ENCODE measurements at places on chromosomes 7 and 10.

DNA sequence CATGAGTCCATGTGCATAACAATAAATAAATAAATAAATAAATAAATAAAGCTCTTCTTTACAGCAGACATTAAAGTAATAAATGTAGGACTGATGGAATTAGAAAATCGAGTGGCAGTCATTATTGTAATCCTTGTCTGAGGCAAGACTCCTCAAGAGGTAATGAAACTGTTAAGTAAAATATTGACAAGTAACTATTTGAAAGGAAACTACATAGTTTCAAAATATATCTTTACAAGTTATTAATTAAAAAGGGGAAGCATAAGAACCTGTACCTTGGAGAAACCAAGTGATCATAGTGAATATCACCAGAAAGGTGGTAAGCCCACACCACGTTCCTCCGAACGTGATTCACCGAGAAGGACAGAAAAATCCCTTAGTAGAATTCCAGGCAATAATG, 285.6 kb upstream of the SORCS1 start:
- DNase-seq, result no peak
- no peaks in the 10 kb centered on the region for H3K36me3 ChIP-seq
- no peaks in the 10 kb centered on the region for H3K4me1 ChIP-seq
- no peaks in the 10 kb centered on the region for H3K27me3 ChIP-seq
- no peak overlapping the region for H3K4me3 ChIP-seq

GRCh38 chr10:107398115-107398514, 233.6 kb upstream of the SORCS1 start:
- H3K36me3 ChIP-seq, result no peaks in the 10 kb centered on the region
- no peaks in the 10 kb centered on the region for H3K27me3 ChIP-seq
- H3K4me1 ChIP-seq, result no peaks in the 10 kb centered on the region
- DNase-seq, result no peak

DNA sequence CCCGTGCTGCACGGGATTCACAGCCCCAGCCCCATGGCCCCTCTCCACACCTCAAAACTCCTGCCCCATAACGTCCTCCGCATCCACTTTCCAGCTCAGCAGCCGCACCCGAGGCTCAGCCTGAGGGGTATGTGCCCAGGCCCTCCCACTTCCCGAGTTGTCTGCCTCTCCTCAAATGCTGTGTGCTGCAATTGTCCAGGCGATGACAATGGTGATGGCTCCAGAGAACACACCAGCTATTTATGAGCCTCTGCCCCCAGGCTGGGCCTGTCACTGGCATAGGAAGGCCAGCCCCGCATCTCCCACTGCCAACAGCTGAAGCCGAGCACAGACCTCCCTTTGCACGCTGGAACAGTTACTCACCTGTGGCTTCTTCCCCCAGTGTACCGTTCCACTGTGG, 2.4 kb upstream of the LDB3 start:
- H3K36me3 ChIP-seq, result no peaks in the 10 kb centered on the region
- H3K27ac ChIP-seq, result no peak overlapping the region
- no peak overlapping the region for H3K4me3 ChIP-seq
- no peaks in the 10 kb centered on the region for H3K27me3 ChIP-seq
- no peak for DNase-seq

DNA sequence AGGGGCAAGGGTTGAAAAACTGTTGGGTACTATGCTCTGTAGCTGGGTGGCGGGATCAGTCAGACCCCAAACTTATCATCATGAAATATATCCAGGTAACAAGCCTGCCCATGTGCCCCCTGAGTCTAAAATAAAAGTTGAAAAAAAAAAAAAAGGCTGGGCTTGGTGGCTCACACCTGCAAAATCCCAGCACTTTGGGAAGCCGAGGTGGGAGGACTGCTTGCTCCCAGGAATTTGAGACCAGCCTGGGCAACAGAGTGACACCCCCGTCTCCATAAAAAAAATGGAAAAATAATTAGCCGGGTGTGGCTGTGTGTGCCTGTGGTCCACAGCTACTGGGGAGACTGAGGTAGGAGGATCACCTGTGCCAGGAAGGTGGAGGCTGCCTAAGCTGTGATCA, 83.5 kb downstream of the VIPR2 start:
- DNase-seq, result no peak
- H3K27ac ChIP-seq, result no peak overlapping the region
- no peaks in the 10 kb centered on the region for H3K4me1 ChIP-seq
- no peak overlapping the region for H3K4me3 ChIP-seq
- no peaks in the 10 kb centered on the region for H3K36me3 ChIP-seq

DNA sequence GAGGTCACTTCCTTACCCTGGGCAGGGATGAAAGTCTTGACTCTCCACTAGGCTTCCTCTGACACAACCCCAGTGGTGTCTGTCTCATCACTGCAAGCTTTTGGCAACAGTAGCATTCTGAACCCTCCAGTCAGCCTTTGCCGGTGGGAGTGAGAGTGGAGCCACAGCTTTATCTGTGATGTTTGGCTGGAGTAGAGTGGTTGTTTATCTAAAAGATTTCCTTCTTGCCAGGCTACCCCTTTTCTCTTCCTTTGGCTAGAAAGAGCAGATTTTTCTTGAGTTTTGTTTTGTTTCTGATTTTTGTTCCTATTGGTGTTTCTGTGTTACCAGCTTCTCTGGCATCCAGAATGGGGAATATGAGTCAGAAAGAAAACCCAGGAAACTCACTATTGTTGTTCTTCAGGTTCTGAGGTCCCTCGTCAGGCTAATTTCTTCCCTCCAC, 98.9 kb upstream of the KIF5B start:
- H3K4me3 ChIP-seq, result no peak overlapping the region
- H3K27ac ChIP-seq, result no peak overlapping the region
- H3K27me3 ChIP-seq, result no peaks in the 10 kb centered on the region
- DNase-seq, result no peak

DNA sequence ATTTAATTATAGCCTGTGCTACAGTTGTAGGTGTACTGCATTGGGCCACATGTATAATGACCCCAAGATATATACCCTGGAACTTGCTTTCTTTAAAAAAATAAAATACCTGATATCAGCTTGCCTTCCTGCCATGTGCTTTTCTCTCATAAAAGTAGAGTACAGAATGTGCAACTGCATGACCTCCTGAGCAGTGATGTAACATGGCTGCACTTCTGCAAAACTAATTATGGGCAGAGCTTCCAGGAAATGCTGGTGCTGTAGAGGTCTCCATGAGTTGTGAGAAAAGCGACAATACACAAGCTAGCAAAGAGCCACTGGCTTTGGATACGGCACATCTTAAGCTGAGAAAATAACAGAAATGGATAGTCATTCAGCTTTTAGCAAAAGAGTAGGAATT, 6.5 kb upstream of the ERLIN1 start:
- H3K36me3 ChIP-seq, result peaks cover 14% of the 10 kb centered on the region
- H3K4me1 ChIP-seq, result no peaks in the 10 kb centered on the region
- no peaks in the 10 kb centered on the region for H3K27me3 ChIP-seq
- no peak for DNase-seq

- H3K36me3 ChIP-seq, result peaks cover 8% of the 10 kb centered on the region
- no peak overlapping the region for H3K27ac ChIP-seq
- H3K4me1 ChIP-seq, result no peaks in the 10 kb centered on the region
- H3K4me3 ChIP-seq, result no peak overlapping the region
- no peaks in the 10 kb centered on the region for H3K27me3 ChIP-seq
These were observed 182.7 kb upstream of the MKLN1 start for GRCh38 chr7:131145026-131145425.

DNA sequence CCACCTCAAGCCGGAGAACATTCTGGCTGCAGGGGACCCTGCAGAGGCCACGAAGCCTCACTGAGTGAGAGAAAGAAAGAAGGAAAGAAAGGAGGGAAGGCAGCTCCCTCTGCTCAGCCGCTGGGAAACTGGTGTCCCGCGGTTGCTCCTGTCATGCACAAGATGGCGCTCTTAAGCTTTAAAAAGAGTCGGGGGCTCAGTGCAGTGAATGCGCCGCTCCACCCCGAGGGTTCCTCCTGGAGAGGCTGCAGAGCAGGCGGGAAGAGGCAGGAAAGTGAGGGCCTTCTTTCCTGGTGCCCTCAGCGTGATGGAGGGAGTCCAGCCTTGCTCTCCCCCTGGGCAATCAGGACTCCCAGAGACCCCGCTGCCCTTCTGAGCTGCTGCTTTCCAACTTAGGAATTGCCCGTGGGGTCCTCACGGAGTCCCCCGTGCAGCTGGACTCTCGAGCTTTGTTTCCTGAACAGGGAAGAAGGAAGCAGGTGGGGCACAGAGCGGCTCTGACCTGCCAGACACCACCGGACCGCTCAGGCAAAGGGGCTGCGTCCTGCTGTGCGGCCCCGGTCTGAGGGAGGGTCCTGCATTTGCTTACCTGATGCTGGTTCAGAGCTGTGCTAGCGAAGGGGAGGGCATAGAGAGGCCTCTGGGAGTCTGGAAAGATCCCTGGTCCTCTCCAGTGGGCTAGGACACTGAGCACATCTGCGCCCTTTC, 141.9 kb upstream of the MKI67 start:
- no peaks in the 10 kb centered on the region for H3K4me1 ChIP-seq
- peak; percentile 89 for DNase-seq
- no peak overlapping the region for H3K4me3 ChIP-seq
- peaks cover 4% of the 10 kb centered on the region for H3K36me3 ChIP-seq
- no peaks in the 10 kb centered on the region for H3K27me3 ChIP-seq
- H3K27ac ChIP-seq, result no peak overlapping the region

DNA sequence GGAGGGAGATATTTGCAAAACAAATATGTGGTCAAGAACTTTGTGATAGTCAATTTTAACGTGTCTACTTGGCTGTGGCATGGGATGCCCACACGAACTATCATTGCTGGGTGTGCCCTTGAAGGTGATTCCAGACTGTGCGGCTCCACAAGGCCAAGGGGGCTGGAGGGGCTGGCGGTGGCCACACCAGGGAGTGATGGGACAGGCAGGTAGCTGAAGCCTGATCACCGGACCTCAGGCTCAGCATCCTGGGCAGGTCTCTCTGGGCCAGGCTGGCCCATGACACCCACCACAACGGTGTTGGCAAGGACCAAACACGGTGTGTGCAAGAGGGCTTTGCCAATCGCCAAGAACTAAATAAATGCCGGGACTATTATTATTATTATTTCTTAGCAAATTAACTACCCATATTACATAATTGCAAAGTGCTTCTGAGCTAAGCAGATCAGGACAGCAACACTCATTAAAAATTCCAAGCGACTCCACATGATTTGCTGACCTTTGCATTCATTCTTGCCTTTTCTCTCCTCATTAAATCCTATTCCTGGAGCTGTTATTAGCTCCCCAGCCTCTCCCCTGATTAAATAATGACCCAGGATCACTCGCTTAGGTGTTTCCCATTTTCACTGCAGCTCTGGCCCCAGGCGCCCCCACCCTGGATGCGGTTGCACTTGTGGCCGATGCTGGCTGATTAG, 35.4 kb upstream of the PPP2R2D start:
- no peaks in the 10 kb centered on the region for H3K27me3 ChIP-seq
- H3K36me3 ChIP-seq, result peaks cover 5% of the 10 kb centered on the region
- no peaks in the 10 kb centered on the region for H3K4me1 ChIP-seq
- H3K27ac ChIP-seq, result no peak overlapping the region
- DNase-seq, result peak; percentile 19

GRCh38 chr7:8217200-8218068, 44.5 kb downstream of the ICA1 start:
- no peak overlapping the region for H3K27ac ChIP-seq
- H3K4me3 ChIP-seq, result no peak overlapping the region
- H3K27me3 ChIP-seq, result no peaks in the 10 kb centered on the region
- H3K36me3 ChIP-seq, result no peaks in the 10 kb centered on the region
- peaks cover 4% of the 10 kb centered on the region for H3K4me1 ChIP-seq
- DNase-seq, result no peak

- H3K27ac ChIP-seq, result no peak overlapping the region
- no peak for DNase-seq
- no peaks in the 10 kb centered on the region for H3K27me3 ChIP-seq
- H3K4me3 ChIP-seq, result no peak overlapping the region
These were observed 403.5 kb upstream of the RNF32 start for GRCh38 chr7:156236936-156237599.

GRCh38 chr10:28850784-28851183, 173.5 kb downstream of the BAMBI start:
- H3K27me3 ChIP-seq, result no peaks in the 10 kb centered on the region
- no peak for DNase-seq
- H3K4me1 ChIP-seq, result no peaks in the 10 kb centered on the region
- H3K27ac ChIP-seq, result no peak overlapping the region
- no peak overlapping the region for H3K4me3 ChIP-seq

DNA sequence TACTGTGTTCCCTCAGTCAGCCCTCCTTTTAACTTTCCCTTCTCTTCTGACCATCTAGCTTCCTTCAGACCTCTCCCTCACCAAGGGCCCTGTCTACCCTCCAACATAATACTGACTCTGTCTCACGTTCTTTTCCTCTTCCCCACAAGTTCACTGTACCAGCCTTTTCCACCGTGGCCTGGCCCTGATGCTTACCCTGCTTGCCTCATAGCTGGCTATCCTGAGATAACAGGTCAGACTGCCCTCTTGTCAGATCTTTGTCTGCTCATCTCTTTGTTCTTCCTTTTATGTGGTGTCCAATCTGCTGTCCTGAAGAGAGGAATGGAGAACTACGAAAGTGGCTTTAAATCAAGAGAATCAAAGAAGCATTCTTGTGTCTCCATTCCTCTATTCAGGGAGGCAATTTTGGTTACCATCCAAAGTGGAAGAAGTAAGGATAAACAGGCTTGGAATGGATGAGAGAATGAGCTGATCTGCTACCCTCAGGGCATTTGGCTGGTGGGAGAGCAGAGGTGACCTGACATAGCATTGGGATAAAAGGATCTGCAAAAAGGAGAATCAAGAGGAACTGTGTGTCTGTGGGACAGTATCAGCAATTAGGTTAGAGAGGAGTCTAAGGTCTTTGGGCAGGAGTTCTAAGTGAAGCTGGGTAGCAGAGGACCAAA, 8.1 kb downstream of the BTAF1 start:
- H3K4me3 ChIP-seq, result no peak overlapping the region
- DNase-seq, result no peak
- H3K27me3 ChIP-seq, result no peaks in the 10 kb centered on the region
- H3K27ac ChIP-seq, result no peak overlapping the region
- H3K36me3 ChIP-seq, result peaks cover 16% of the 10 kb centered on the region

- no peaks in the 10 kb centered on the region for H3K36me3 ChIP-seq
- peaks cover 9% of the 10 kb centered on the region for H3K4me1 ChIP-seq
- no peak for DNase-seq
- H3K27me3 ChIP-seq, result peaks cover 17% of the 10 kb centered on the region
- H3K27ac ChIP-seq, result no peak overlapping the region
These were observed 3.5 kb downstream of the NRCAM start for GRCh38 chr7:108452707-108453106.

GRCh38 chr10:30456266-30456665, 22.3 kb downstream of the MAP3K8 start:
- no peak for DNase-seq
- no peak overlapping the region for H3K4me3 ChIP-seq
- H3K27ac ChIP-seq, result no peak overlapping the region
- peaks cover 2% of the 10 kb centered on the region for H3K36me3 ChIP-seq
- H3K27me3 ChIP-seq, result no peaks in the 10 kb centered on the region
